ENCODE measurements at places on chromosomes 3 and 15.

DNA sequence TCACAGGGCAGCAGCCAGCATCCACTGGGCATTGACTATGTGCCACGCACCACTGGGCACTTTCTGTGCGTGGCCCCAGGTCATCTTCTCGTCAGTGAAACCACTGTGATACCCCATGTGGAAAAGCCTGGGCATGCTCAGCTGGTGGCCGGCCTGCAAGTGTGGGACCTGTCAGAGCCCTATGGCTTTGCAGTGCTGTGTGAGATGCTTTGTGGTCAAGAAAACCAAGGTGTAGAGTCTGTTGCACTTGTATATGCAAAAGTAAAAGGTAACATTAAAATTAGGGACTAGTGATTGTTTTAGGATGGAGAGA lies 69.5 kb downstream of the PGPEP1L start:
- no peak for DNase-seq

DNA sequence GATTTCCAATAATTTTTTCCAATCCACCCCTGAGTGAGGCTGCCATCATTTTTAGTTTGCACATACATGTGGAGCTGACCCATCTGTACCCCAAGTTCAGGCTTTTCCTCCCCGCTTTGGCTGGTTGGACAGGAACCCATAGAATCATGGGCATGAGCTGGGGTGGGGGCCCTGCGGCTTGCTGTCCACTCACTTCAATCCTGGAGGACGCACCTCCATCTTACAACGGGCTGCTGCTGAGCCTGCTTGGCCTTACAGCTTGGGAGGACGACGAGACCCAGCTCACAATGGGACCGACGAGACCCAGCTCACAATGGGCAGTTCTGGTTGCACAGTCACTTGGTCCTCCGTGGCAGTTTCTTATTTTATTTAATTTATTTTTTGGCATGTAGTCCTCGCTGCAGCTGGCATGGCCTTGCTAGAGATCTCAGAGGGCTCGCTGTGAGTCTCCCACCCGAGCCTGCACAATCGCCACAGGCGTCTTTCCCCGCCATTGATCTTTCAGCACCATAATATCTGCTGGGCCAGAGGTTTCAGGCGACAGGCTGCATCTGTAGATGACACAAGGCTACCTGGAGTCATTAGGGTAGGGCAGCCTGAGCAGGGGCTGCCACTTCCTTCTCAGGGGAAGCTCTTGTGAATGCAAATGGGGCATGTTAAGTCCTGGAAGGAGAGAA lies 19.6 kb upstream of the EPHB3 start:
- DNase-seq = no peak

GRCh38 chr3:192128922-192129321 lies 598.4 kb downstream of the FGF12 start:
- DNase-seq = no peak

DNA sequence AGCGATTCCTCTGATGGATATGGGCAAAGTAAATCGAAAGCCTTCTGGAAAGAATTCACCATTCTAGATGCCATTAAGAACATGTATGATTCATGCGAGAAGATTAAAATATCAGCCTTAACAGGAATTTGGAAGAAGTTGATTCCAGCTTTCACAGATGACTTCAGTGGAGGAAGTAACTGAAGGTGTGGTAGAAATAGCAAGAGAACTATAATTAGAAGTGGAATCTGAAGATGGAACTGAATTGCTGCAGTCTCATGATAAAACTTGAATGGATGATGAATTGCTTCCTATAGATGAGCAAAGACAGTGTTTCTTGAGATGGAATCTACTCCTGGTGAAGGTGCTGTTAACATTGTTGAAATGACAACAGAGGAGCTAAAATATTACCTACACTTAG lies 30.1 kb upstream of the TBC1D23 start:
- DNase-seq = no peak

DNA sequence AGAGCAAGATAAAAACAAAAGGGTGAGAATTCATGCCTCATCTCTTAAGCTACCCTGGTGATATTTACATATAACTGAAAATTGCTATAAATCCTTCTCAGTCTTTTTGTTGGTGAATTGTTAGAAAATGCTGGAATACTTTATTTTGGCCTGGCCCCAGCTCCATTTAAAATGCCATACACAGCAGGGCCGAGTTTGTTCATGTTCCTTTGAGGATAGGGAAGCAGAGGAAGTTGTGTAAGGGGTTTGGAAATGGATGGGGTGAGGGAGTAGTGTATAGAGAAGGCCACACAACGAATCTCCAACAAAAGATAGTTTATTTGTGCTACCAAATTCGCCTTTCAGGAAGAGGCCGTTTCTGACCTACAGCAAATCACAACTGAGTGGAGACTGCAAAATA lies 78.6 kb upstream of the ADAMTS9 start:
- no peak for DNase-seq

GRCh38 chr3:184937611-184938010 lies 125.6 kb downstream of the VPS8 start:
- DNase-seq = no peak

DNA sequence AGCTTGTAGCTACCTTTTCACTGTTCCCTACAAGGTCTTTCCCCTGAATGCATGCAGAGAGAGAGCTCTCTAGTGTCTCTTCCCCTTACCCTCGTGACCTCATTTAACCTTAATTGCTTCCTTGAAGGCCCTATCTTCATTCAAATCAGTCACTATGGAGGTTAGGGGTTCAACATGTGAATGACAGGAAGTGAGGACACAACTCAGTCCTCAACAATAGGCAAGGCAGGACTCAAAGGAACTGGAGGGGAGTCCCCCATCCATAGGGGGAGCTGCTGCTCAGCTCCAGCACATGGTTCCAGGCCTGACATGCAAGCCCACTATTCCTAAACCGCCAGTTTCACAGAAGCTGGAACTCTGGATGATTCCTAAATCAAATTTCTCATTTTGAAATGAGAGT lies 33.8 kb upstream of the GYG1 start:
- DNase-seq = no peak

DNA sequence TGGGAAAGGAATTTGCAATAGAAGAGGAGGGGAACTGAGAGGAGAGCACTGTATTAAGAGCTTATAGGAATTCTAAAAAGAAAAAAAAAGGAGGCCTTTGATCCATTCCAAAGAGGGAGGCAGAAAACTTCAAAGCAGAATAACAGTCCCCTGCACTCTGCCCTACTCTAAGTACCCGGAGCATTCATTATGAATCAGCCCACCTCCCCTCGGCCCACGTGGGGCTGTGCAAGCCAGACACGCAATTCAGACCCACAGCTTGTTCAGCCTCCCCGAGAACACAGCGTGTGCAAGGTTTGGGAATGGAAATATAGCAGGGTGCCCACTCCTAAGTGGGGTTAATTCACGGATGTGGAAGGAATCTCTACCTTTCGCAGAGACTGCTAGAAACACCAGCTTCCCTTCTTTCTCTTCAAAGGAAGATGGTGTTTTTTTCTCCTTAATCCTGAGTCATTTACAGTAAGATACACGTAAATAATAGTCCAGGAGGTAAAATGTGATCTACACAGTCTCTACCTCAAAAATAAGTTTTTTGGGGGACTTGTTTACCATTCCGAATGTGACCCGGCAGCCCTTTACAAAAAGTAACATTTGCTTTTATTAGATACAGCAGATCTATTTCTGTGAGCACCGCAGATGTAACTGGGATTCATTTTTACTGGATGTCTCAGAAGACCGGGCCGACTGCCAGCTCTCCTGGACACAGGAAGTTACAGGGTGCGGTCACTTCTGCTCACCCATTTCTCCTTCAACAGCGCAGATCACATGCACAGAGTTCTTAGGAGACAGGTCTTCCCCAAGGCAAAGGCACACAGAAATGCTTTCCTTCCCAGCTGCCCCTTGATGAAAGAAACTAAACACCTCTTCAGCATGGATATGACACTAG lies 768.5 kb upstream of the CFAP20DC start:
- DNase-seq = no peak

DNA sequence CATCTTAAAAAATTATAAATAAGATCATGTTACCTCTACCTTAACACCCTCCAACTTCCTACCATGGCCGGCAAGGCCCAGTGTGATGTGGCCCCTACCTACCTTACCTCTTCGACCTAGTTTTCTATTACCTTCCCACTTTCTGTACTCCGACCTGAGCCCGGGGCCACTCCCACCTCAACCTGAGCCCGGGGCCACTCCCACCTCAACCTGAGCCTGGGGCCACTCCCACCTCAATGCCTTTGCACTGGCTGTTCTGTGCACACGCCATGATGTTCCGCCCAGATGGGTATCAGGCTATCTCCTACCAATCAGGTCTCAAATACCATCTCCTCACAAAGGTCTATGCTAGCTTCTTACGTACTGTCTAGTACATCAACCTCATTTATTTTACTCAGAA lies 66.8 kb upstream of the XXYLT1 start:
- no peak for DNase-seq

DNA sequence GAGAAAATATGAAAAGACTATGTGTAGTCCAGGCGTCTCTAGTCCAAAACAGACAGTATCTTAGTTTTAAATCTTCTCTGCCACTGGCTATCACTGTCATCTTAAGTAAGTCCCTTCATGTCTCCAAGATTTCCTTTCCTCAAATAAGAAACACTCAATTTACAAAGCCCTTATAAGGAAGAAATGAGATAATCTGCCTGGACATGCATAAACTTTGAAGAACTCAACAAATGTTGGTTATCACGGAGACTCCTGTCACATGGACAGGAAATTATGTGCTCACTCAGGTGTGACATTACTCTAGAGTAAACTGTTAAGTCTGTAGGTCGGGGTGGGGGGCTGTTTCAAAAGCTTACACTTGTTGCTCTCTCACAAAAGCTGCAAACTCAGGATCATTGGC lies 91.9 kb downstream of the IMPG2 start:
- no peak for DNase-seq

- DNase-seq = no peak
Observed at GRCh38 chr3:14151471-14152083, 26.7 kb downstream of the TMEM43 start.

GRCh38 chr3:168165390-168166269 lies 69.9 kb upstream of the GOLIM4 start:
- DNase-seq = no peak

DNA sequence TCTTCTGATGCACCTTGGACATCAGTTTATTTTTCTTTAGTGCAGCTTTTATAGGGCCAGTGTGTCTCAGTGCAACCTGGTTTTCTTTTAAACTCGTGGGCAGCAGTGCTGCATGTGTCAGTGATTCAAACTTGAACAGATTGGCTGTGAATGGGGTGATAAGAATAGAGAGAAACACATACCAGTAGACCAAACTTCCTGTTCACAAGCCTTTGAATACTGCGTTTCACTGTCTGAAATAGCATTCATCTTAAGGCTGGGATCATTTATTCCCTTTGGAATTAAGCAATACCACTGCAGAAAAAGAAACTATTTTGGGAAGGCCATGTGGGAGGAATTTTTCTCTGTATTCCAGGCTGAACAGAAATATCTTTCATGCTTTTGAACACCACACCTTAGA lies 51.7 kb downstream of the PHLDB2 start:
- DNase-seq = no peak

DNA sequence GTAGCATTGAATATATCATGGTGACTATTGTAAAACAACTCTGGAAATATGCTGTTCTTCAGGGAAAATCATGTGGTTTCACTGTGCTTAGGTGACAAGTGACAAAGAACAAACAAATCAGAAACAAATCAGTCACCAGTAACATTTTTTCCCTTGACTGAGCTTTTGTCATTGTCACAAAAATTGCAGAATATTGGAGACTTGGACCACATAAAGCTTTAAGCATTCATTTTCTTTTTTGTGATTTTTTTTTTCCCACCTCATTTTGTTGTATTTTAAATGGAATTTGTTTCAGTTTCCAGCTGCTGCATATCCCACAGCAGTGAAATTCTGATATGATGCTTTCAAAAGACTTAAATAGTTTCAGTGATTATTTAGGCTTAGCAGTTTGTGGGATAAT lies 1088.4 kb downstream of the OTOL1 start:
- DNase-seq = no peak

DNA sequence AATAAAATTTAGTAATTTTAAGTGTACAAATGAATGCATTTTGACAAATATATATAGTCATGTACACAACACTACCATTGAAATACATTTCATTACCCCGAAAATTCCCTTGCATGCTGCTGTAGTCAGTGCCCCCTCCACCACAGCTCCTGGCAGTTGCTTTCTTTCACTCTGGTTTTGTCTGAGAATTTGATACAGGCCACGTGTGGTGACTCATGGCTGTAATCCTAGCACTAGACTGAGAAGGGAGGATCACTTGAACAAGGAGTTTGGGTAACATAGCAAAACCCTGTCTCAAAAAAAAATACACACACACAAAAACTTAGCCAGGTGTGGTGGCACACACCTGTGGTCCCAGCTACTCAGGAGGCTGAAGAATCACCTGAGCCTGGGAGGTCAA lies 65.4 kb downstream of the TFRC start:
- DNase-seq = no peak

GRCh38 chr3:194667363-194667762 lies 4.6 kb downstream of the LSG1 start:
- no peak for DNase-seq

DNA sequence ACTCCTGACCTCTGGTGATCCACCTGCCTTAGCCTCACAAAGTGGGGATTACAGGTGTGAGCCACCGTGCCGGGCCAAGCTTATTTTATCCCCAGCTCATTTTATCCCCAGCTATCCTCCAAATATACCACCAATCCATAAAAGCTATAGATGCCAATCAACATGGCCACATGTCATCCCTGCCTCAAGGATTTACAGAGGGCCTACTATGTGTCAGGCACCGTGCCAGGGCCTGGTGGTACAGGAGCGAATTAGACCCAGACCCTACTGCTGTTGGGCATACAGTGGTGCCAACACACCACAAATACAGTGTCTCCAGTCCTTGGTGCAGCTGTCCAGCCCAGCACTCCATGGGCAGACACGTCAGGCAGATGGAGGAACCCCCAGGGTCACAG lies 73.4 kb downstream of the SCN5A start:
- no peak for DNase-seq

GRCh38 chr15:55164284-55164683 lies 32.5 kb downstream of the RSL24D1 start:
- DNase-seq = no peak

DNA sequence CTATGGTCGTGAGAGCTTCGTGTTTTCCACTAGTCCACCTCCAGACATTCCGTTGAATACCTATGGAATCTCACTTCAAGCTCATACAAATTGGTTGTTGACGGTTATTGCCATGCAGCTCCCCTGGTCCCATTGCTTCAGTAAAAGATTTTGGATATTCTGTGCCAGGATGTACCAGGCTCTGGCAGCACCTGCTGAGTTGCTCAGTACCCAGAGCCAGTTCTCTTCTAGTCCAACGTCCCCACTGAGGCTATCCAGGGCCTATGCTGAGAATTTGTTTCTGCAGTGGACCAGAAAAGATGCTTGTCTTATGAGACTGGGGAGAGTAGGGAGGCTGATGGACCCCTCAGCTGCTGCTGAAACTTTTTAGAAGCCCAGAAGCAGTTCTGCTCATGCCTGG lies 278.9 kb downstream of the FEZF2 start:
- DNase-seq = no peak

Measured in stimulated activated naive CD4-positive, alpha-beta T cell treated with Interleukin-2 at 50 U/mL for 16 hours (primary cell).